ENCODE measurements at places on chromosomes 2 and 18.

DNA sequence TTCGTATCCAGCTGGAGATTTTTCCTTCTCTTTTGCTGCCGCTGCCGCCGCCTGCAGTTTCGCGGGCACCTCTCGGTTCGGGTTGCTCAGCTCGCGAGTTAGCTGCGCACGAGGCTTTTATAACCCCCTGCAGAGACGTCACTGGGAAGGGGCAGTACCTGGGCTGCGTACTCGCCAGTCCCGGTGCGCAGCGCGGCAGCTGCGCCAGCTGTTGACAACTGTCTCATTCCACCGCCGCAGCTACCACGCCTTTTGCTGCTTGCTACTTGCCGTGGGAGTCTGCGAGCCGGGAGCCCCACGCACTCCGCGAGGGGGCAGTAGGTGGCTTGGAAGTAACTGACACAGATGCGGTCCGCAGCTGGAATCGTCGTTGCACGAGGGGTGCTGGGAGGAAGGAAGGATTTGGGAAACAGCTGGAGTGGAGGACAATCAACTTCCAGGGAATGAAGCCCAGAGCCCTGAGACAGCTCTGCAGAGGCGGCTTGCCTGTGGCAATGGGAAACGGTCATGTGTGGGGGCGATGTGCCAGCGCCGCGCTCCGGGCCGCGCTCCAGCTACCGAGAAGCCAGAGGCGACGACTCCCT is at the start of gene TACR1:
Gene TACR1 (minus strand): TSS at position 93 of the 584 bp plus-strand sequence. CDS start 586 bp downstream, outside the sequence.
- DNase-seq, result peak; percentile 72

DNA sequence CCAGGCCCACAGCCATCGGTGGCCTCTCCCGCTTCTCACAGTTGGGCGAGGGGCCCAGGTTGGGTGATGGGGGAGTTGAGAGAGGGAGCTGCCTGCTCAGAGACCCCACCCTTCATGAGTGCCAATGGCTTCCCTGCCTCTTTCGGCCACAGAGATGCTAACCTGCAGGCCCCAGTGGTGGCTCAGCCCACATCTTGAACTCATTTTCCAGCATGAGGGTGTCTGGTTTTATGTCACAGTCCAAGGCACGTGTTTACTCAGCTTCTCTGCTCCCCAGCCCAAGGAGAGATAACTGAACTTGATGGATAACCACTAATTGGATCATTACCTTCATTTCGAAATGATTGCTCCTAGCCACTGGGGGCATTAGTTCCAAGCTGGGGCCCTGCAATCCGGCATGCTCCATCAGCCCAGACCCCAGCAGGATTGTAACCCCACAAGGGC is 45.9 kb upstream of the SIX2 start:
- no peak for DNase-seq

GRCh38 chr2:86442642-86443005 is 1.5 kb downstream of the KDM3A start:
- DNase-seq, result peak; percentile 95

DNA sequence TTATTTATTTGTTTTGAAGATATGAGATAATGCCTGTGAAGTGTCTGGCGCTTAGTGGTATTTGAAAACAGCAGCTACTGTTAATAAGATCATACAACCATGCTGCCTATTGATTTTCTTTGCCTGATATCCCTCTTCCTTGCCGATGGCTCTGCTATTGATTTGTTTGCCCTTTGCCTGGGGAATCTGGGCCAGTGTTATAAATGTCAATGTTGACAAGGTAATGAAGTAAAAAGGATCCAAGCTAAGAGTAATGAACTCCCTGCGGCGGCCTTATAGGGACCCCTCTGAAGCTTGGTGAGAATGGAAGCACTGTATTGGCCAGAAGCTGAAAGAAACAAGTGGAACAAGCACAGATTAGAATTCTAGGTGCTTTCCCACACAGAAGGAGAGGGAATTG is 854.6 kb downstream of the CNTNAP5 start:
- DNase-seq, result no peak

DNA sequence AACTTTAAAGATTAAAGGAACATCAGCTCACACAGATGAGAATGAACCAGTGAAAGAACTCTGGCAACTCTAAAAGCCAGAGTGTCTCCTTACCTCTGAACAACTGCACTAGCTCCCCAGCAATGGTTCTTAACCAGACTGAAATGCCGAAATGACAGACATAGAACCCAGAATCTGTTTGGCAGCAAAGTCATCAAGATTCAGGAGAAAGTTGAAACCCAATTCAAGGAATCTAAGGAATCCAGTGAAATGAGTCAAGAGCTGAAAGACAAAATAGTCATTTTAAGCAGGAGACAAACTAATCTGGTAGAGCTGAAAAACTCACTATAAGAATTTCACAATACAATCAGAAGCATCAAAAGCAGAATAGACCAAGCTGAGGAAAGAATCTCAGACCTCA is 72.0 kb downstream of the STRADB start:
- no peak for DNase-seq
